Naive thymus-derived CD8-positive, alpha-beta T cell (primary cell): ENCODE measurements at places on chromosomes 13 and 19. TPM values are rescaled to one million over a fixed set of nuclear protein-coding genes. Genes with fewer than 3 reads are reported as not detected.

DNA sequence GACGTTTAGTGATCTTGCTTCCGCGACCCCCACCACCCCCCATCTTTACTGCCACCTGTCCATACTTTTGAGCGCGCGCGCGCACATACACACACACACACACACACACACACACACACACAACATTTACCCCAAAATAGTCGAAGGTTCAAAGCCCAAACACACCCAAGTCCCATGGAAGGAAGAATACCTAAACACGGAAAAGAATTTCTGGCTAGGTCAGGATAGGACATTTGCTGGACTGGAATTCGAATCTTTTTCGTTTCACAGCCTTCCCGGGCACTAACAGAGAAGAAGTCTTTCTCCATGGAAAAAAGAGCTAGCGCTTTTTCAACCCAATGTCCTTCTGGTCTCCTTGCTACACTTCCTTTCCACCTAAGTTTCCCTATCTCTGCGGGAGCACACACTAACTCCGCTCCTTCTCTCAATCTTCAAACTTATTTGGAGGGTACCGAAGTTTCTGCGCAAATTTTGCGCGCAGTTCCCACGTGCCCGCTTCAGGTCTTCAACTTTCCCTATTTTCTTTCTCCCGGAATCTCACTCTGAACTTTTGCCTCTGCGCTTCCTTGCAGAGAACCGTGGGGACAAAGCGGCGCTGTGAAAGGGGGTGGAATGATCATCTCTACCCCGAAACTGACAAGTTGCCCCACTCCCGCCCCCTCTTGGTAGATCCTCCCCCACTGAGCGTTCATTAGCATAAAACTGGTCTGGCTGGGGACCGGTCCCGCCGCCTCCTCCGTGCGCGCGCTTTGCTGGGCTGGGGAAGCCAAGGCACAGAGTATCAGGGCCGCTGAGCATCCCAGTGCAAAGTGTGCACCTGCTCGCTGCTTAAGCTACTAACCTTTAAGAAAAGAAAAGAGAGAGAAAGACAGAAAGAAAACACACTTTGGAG, 2.7 kb downstream of the DACH1 start:
- H3K27ac ChIP-seq: peak overlapping the region; percentile 45
- H3K27me3 ChIP-seq: peaks cover 67% of the 10 kb centered on the region
- no peaks in the 10 kb centered on the region for H3K36me3 ChIP-seq
- no peak for DNase-seq
- H3K4me1 ChIP-seq: peaks cover 24% of the 10 kb centered on the region
- peak overlapping the region; percentile 76 for H3K4me3 ChIP-seq

AKT2 gene
- 202 TPM for total RNA-seq

APLP1 gene
- not detected for total RNA-seq

- H3K4me1 ChIP-seq: no peaks in the 10 kb centered on the region
- DNase-seq: no peak
- H3K4me3 ChIP-seq: no peak overlapping the region
- no peaks in the 10 kb centered on the region for H3K36me3 ChIP-seq
These were observed 81.4 kb downstream of the KCTD12 start for GRCh38 chr13:76804801-76805200.

DNA sequence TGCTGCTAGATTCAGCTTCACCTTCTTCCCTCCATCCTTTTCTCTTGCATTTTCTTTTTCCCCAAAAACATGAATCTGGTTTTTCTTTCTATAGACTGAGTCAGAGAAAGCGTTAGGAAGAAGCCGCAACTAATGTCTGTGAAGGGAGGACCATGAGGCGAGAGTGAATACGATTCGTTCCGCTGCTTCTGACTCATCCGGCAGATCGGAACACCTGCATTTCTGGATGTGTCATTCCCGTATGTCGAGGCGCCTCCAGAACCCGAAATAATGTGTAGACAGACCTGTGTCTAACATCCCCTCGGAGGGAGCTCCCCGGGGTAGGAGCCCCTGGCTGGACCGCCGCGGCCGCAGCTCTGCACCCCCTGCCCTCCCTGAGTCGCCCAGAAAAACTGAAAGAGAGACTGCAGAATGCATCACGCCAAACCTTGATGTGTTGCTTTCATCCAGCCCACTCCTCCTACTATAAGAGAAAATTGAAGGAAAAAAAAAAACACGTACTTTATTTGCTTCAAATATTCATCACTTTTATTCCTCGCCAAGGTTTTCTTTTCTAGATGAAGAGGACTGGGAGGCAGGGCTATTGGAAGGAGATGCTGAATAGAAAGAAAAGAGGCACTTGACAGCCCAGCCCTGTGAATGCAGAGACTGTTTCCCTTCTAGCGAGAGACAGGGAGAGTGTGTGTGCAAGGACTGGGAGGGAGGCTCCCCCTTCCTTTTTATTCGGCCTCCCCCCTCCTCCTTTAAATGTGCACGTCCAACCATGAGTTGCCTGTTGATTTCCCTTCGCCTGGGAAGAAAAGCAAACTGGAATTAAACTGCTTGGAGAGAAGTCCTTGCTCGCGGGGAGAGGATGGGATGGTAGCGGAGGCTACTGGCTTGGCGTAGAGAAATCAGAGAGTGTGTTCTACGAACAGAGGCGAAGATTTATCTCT, 616 bp upstream of the PCDH17 start:
- no peak overlapping the region for H3K27ac ChIP-seq
- H3K4me1 ChIP-seq: peaks cover 15% of the 10 kb centered on the region
- peaks cover 46% of the 10 kb centered on the region for H3K27me3 ChIP-seq
- peaks cover 13% of the 10 kb centered on the region for H3K36me3 ChIP-seq

DLL3 gene
- 0.22 TPM for total RNA-seq

GRCh38 chr13:31538067-31539042, 201.0 kb upstream of the RXFP2 start:
- no peaks in the 10 kb centered on the region for H3K4me1 ChIP-seq
- peaks cover 7% of the 10 kb centered on the region for H3K27me3 ChIP-seq
- no peaks in the 10 kb centered on the region for H3K36me3 ChIP-seq
- H3K27ac ChIP-seq: no peak overlapping the region
